ENCODE measurements at places on chromosomes 11 and 22. TPM values are rescaled to one million over a fixed set of nuclear protein-coding genes. Genes with fewer than 3 reads are reported as not detected.

- DNase-seq = no peak
Measured at GRCh38 chr11:18578975-18579598, 9.4 kb downstream of the UEVLD start.

DNA sequence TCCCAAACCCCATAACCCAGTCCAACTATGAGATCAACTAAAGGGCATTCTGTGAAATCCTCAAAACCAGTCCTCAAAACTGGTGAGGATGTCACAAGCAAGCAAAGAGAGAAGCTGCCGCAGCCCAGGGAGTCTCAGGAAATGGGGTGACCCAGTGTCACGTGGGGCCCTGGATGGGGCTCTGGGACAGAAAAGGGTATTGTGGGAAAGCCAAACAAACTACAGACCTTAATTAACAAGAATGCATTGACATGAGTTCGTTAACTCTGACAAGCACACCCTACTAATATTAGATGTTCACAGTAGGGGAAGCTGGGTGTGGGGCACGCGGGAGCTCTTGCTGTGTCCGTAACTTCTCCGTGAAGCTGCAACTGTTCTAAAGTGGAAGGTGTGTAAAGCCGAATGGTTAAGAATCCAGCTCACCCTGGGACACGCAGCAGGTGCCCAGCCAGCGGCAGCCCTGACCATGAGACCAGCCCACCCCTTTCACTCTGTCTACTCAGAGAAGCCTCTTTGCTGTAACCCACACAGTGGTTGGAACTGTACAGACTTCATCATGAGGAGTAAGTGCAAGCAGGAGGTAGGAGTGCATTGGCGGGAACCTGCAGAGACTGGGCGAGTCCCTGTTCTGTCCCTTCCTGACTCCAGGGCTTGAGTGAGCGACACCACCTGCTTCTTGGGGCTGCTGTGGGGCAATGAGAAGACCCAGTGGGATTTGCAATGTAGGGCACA, 17.9 kb downstream of the LINC01488 start:
- no peak for DNase-seq

DNA sequence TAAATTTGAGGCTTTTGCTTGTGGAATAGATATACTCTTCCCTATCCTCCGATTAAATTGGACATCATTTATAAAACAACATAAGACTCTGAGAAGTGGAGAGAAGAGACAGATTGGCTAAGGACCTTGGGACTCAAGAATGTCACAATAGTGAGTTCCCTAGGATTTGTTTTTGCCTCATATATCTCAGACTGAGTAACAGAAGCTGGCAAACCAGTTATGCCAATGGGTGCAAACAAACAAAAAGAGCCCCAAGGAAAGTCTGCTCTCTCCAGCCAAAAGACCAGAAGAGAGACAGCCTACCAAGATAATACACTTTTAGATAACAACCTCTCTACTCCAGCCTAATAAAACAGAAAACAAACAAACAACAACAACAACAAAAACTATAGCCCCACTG, 28.9 kb downstream of the DEUP1 start:
- DNase-seq = no peak

DNA sequence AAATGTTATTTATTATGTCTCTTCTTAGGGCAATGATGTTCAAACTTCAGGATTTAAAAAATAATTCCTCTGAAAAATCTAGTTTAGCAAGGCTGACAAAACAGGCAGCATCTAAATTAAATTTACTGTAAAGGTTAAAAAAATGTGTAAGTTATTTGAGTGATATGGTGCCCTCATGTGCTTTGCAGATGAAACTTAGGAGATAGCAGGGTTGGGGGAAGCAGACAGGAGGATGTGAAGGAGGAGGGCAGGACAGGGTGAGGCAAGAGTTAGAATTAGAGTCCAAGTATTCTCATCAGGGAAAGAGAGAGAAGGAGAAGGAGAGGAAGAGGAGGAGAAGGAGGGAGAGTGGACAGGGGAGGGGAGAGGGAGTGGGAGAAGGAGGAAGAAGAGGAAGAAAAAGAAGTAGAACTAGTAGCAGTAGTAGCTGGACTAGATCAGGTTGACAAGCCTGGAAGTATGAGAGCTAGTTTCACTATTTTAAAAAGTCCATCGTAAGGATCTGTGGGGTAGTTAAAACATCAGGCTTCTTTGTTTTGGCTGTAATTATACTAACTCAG, 141.2 kb upstream of the SESN3 start:
- no peak for DNase-seq

OR10A6 gene
- not detected for total RNA-seq

- no peak for DNase-seq
Measured at GRCh38 chr22:18066181-18066859, 11.5 kb upstream of the PEX26 start.

DNA sequence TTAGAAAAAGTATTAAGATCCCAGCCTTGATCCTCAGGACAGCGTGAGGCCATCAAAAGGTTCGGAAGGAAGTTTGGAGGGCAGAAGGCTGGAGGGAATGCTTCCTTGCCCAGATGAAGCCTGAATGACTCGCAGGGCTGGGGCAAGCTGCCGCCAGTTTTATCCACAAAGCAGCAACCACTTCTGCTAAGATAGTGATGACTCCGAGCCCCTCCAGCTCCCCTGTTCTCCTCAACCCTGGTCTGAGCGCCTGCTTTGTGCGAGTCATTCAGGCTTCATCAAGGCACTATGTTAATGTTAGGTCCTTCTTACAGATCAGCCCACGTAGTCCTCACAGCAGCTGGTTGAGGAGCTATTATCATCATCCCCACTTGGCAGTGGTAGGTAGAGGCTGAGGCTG, 158.8 kb downstream of the COMMD9 start:
- no peak for DNase-seq

HINFP gene
- total RNA-seq = 30.2 TPM

Measured in thyroid gland (tissue), 4 donors.